ENCODE measurements at places on chromosomes 12 and 14.

DNA sequence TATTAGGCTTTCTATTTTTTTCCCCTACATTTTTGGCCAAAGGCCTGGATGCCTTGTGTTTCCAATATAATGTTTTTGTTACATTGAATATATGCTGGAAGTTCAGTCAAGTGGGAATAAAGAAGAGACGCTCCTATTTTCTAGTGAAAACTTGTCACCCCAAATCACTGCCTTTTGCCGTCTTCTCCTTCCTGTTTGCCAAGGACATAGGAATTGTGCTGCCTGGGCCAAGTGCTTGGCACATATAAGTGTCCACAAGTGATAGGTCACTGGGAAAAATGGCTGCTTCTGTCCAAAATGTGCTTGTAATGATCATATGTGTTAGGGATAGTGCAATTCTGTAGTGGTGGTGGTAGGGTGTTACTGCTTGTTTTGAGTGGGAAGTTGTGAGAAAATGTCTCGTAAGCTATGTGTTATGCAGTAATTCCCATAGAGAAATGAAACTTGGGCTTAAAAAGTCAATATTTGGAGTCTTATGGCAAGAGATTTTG is 11.6 kb upstream of the KCNJ8 start:
- no peak for DNase-seq

DNA sequence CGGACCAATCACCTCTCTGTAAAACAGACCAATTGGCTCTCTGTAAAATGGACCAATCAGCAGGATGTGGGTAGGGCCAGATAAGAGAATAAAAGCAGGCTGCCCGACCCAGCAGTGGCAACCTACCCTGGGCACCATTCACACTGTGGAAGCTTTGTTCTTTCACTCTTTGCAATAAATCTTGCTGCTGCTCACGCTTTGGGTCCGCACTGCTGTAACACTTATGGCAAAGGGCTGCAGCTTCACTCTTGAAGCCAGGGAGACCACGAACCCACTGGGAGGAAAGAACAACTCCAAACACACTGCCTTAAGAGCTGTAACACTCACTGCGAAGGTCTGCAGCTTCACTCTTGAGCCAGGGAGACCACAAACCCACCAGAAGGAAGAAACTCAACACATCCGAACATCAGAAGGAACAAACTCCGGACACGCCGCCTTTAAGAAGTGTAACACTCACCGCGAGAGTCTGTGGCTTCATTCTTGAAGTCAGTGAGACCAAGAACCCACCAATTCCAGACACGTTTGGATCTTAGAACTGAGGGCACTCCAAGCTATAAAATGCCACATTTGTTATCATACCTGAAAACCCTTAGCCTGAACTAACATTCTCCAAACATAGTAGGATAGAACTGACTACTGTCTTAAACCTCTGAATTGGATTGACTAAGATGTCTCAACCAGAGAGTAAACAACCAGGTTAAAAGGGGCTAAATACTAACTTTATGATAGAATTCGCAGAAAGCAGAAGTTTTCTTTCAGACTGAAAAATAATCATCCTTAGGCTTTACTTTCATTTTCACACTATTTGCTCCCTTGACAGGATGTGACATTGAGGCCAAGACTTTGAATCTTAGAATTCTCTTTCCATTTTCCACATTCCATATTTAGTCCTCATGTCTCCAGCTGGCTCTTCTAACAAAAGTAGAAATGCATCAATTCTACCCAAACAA is 33.6 kb downstream of the CDKL1 start:
- no peak for DNase-seq

GRCh38 chr12:7026854-7027253 is 8.6 kb upstream of the LPCAT3 start:
- no peak for DNase-seq

DNA sequence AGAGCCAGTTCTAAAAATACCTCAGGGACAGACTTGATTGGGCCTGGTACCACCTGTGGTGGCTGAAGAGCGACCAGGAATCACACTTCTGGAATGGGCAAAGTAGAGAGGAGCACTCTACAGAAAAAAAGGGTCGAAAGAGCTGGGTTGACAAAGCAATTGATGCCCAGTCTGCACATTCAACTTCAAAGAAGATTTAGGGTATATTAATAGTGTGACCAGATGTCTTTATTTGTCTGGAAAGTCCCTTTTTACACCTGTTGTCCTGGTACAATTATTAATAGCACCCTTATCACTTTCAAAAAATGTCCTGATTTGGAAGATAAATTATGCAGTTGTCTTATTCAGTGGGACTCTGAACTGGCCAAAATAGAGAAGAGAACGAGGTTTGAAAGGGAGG is 137.5 kb downstream of the DYRK2 start:
- peak; percentile 16 for DNase-seq

- peak; percentile 16 for DNase-seq
Observed at GRCh38 chr14:60510951-60511599, 2.1 kb downstream of the SIX6 start.

GRCh38 chr12:18864900-18865561 is 127.1 kb downstream of the CAPZA3 start:
- DNase-seq, result no peak

DNA sequence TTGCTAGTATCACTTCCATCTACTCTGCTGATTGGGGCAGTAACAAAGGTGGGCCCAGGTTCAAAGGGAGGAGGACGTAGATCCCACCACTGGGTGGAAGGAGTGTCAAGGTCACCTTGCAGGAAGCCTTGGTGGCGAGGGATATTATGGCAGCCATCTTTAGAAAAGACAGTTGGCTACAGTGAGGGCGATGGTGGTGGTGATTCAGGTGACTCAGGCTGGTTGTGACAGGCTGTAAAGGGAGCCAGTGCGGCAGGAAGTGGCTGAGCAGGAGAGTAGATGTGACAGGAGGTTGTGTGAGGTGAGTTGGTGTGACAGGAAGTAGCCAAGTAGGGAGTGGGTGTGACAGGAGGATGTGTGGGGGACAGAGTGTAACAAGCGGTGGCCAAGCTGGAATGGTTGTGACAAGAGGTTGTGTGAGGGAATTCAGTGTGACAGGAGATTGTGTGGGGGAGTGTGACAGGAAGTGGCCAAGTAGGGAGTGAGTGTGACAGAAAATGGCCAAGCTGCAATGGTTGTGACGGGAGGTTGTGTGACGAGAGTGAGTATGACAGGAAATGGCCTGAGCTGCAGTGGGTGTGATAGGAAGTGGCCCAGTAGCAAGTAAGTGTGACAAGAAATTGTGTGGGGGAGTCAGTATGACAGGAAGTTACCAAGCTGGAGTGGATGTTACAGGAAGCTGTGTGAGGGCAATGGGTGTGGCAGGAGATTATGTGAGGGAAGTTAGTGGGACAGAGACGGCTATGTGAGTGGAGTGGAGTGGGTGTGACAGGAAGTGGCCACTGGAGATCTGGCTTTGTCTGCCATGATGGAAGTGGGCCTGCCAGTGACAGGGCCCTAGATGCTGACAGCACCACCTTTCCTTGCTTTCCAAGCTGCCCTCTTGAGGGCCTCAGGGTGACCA is 136.5 kb upstream of the MYL2 start:
- no peak for DNase-seq

- DNase-seq, result peak; percentile 28
Observed at GRCh38 chr14:99427632-99428300, 52.9 kb downstream of the SETD3 start.

GRCh38 chr14:103908580-103908979 is 19.7 kb upstream of the TDRD9 start:
- no peak for DNase-seq

GRCh38 chr12:131499160-131499863 is 211.6 kb upstream of the SFSWAP start:
- no peak for DNase-seq

DNA sequence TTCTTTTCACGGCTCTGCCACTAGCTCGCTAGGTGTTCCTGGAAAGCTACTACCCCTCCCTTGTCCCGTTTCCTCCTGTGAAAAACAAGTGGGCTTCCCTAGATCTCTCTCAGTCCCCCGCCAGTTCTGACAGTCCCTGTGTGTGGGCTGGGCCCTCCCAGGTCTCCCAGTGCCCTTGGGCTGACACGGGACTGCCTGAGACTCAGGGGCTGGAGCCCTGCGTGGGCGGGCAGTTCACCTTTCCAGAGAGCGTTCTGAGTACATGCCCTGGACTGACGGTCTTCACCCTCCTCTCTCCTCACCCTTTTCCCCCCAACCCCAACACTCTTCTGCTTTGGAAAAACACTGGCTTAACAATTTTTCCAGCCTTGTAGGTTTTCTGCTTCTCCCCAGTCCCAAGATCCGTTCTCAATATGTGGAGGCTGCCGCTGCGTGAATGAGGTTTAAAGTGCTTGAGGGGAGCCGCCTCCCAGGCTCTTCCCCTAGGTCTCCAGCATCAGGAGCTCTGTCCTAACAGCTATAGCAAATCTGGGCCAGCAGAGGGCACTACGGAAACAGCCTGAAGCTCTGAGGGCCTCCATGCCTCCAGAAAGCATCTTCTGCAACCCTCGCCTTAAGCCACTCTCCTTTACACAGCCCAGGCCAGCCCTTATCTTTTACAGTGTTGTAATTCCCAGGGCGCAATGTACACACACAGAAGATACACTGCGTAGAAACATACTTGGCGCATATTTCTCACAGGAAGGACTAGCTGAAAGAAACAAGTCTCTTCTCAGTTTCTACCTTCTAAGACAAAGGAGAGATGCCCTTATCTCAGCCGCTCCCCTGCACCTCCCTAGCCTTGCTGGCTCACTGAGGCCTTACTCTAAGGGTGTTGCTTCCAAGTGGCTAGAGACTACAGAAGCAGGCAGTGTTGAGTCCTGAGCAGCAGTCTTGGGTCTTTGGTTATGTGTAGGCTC is 10.4 kb upstream of the DCD start:
- DNase-seq, result peak; percentile 54

GRCh38 chr12:104457746-104458693 is 1.3 kb downstream of the CHST11 start:
- no peak for DNase-seq

GRCh38 chr14:106846218-106846617 is 1319.8 kb downstream of the TMEM121 start:
- DNase-seq, result no peak

DNA sequence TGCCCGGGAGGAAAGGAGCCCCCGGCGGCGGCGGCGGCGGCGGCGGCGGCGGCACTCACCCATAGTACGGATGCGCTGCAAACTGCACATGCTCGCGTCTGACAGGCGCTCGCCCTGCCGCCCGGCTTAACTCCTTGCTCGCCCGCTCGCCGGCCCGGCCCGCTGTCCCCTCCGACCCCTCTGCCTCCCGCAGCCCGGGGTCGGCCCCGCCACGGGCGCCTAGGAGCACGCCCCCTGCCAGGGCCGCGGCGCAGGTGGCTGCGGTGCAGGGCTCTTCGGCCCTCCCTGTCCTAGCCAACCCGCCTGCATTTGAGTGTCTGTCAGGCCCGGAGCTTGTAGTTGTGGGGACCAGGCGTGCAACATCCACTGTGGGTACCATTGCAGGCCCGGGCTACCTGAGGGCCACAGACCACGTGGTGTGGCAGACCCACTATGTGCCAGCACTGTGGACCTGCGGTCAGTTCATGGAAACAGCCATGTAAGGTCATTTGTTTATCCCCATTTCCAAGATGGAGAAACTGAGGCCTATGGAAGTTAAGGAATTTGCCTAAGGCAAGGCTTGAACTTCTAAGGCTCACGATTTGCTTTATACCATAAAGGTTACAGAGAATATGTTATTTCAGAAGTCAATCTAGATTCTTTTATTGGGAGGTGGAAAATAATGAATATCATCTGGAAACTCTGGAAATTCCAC is 17.6 kb upstream of the PLEKHH1 start:
- no peak for DNase-seq

- no peak for DNase-seq
Observed at GRCh38 chr12:93163260-93164036, 214.3 kb upstream of the NUDT4 start.

GRCh38 chr14:83594874-83595273 is 1935.1 kb upstream of the FLRT2 start:
- no peak for DNase-seq

GRCh38 chr14:91342206-91342760 is 75.3 kb downstream of the CCDC88C start:
- peak; percentile 30 for DNase-seq

GRCh38 chr12:48882972-48883304 is 17.3 kb upstream of the RND1 start:
- no peak for DNase-seq

- DNase-seq, result peak; percentile 37
Observed at GRCh38 chr14:92754966-92755365, 6.5 kb upstream of the LGMN start.

- no peak for DNase-seq
Observed at GRCh38 chr14:81837304-81837703, 303.7 kb upstream of the SEL1L start.

Data from tongue (tissue), 3 donors.